ENCODE measurements at places on chromosomes 16 and 17.
A peak's percentile ranks its signal among the peaks of the same experiment; 100 is the strongest.

GRCh38 chr17:4520060-4520893 is 21.6 kb downstream of the SPNS2 start:
- no peak for DNase-seq

DNA sequence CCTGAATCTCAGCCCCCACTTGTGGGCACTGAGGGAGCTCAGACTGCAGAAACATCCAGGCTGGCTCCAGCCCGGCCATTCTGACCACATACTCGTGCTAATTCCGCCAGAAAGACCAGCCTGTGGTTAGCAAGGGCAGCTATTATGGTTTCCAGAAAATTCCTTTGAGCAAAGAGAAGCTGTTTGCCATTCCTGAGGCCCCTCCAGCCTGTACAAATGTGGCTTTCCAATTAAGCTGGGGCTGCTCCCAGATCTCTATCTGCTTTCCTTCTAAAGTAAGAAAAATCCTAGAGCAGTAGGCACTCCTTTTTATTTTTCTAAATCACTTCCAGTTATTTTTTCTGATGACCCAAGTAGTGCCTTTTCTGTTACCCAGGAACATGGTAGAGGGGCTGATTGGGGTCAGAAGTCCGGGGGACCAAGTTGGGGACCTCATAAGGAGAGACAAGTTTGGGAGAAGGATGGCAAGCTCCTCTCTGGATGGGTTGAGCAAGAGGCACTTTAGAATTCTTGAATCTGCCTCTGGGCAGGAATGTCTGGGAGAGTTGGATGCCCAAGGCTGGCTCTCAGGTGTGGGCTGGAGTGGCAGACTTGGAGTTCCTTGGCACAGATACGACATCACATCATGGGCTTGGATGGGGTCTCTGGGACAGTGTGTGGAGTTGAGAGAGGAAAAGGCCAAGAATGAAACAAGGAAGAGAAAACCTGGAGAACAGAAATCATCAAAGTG is 83.3 kb upstream of the TNRC6C start:
- no peak for DNase-seq

- DNase-seq = no peak
These were observed 98.4 kb upstream of the GSE1 start for GRCh38 chr16:85514598-85515318.

DNA sequence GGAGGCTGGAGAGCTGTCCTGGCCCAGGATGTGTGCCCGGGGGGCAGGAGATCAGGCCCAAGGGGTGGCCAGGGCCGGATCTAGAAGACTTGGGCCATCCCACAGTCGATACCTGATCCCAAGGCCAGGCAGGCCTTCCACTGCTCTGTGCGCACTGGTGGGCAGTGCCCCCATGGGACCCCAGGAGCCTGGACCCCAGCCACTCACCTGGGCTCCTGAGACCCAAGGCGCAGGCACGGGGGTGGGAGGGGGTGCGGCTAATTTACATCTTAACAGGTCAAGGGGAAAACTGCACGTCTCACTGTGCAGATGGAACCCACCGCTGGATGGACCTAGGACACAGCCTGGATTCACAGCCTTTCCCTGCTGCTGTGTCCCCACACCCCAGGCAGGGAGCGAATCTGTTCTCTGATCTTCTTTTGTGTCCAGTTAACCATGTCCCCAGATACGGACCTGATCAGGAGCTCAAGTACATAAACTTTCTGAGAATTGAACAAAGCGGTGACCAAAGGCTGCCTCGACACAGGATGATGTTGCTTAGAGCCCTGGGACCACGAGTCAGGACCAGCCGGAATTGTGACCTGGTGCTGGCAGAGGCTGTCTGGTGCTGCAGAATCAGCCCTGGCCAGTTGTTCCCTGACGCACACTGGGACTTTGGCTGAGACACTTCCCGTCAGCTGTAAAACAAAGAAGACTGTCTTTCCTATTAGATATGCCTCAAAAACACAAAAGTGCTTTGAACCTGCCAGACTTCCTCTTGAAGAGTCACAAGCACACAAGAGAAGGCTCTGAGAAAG is 60.6 kb downstream of the TNFRSF13B start:
- DNase-seq = no peak

- no peak for DNase-seq
These were observed 41.0 kb downstream of the TADA2A start for GRCh38 chr17:37447641-37448040.

DNA sequence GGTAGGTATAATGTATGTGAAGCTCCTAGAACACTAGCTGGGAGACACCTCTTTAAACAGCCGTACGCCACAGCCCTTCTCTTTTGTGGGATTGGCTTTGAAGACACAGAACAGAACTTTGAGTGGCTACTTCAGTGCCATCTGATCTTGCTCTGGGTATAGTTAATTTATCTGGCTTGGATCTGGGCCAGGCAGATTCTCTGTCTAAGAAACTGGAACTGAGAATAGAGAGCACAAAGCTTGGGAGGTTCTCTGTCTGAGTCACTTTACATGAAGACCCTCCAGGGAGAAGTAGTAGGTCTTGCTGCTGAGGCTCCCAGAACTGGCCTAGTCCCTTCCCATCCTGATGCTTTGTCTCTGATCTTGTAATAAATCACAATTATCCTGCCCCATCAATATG is 721.0 kb upstream of the KIF2B start:
- DNase-seq = peak; percentile 25

DNA sequence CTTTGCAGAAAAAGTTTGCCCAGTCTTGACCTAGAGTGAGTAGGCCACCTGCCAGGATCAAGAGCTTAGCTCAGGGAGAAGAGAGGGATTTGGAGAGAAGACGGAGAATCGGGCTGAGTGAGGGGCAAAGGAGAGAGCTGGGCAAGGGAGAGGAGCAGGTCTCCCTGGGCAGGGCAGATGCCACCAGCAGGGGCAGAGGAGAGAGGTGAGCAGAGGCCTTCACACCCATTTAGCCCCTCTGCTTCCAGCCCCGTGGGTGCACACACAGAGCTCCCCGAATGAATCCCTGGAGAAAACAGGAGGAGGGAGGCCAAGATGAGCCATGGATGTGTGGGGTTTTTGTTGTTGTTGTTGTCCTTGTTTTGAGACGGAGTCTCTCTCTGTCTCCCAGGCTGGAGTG is 29.2 kb downstream of the TBX4 start:
- DNase-seq = no peak

GRCh38 chr17:19650826-19651225 is 2.3 kb downstream of the ALDH3A2 start:
- no peak for DNase-seq

DNA sequence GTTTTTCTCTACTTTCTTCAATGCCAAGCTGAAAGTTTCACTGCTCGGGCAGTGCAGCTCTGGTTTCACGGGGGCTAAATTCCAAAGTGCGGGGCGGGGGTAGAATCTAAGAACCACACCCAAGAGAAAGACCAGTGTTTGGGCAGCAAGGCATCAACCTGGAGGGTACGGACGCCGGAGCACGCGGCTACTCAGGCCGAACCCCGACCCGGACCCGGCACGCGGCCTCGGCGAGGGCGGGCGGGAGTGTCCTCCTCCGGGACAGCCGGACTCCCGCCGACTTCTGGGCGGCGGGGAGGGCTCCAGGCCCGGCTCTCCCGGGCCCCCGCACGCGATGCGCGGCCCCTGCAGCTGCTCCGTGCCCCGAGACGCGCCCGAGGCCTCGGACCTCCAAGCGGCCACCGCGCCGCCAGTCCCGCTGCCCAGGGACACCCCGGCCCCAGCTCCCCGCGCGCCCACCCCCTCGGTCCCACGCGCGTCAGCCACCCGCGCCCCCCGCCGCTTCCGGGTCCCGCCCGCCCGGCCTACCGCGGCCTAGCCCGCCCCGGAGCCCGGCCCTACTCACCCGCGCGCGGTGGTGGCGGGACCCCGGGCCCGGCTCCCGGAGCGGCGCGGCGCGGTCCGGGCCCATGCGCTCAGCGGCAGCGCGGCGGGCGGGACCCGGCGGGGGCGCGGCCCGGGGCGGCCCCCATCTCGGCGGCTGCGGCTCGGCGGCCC is 561 bp downstream of the AXIN1 start:
- peak; percentile 50 for DNase-seq

GRCh38 chr16:11682655-11683096 is 14.4 kb downstream of the SNN start:
- DNase-seq = no peak

DNA sequence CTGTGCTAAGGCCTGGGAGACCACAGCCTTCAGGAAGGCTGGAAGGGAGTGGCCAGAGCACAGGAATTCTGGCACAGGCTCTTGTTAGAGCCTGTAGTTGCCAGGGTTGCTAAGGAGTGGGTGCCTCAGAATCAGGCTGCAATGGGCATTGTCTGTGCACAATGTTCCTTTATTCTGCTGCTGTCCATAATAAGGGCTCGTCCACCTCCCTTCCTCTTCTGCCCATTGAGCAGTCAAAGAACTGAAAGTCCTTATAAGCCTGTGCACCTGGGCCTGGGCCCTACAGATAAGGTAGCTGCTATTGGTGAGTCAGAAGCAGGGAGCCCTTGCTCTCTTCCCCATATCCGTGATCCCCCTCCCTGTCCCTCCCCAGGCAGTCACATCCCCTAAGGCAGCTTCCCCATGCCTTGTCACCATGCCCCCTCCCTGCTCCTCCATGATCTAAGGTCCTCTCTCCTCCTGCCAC is 5.4 kb upstream of the CNGB1 start:
- DNase-seq = peak; percentile 41

- DNase-seq = peak; percentile 71
These were observed 3.7 kb upstream of the LYZL6 start for GRCh38 chr17:35947156-35947585.

GRCh38 chr17:61575352-61575975 is 15.6 kb downstream of the NACA2 start:
- DNase-seq = no peak

DNA sequence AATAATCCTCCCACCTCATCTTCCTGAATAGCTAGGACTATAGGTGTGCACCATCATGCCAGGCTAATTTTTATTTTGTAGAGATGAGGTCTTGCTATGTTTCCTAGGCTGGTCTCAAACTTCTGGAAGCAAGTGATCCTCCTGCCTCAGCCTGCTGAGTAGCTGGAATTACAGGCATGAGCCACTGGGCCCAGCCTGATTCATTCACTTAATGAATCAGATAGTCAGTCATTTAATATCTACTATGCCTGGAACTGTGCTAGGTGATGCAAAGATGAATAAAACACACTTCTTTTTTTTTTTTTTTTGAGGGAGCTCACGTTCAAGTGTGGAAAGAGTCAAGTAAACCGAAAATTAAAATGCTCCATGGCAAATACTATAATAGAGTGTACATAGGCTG is 39.4 kb downstream of the EFCAB13 start:
- no peak for DNase-seq

DNA sequence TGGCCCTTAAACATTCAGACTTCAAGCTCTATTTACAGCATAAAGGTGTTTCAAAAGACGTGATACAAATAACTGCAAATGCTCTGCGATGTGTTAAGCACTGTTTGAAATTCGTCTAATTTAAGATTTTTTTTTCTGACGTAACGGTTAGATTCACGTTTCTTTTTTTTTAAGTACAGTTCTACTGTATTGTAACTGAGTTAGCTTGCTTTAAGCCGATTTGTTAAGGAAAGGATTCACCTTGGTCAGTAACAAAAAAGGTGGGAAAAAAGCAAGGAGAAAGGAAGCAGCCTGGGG is 681 bp upstream of the MAPT start:
- no peak for DNase-seq

GRCh38 chr17:4504188-4504587 is 5.5 kb downstream of the SPNS2 start:
- no peak for DNase-seq

DNA sequence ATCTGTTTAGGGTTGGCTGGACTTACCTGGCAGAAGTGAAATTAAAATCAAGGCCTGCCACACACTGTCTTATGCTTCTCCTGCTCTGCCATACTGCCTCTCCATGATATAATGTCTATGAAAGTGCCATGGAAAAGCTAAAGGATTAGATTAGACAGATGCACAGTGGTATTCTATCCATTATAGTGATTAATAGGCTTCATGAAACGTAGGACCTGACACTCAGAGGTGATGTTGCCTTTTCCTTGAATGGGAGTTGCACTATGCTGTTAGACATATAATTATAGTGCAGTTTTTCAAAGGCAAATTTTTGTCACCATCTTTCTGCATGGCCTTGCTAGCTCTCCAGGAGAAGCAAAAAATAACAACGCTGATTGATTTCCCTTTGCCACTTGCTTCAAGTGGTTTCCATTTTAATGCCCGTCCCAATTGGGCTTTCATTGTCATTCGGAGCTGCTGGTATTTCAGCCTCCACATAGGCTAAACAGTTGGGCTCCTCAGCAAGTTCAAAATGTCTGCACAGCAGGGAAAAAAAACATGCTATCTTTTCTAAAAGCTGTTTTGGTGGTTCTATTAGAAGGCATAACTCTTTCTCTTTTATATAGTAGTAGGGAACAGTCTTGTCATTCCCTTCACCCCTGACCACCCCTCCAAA is 502.8 kb upstream of the GOT2 start:
- no peak for DNase-seq

DNA sequence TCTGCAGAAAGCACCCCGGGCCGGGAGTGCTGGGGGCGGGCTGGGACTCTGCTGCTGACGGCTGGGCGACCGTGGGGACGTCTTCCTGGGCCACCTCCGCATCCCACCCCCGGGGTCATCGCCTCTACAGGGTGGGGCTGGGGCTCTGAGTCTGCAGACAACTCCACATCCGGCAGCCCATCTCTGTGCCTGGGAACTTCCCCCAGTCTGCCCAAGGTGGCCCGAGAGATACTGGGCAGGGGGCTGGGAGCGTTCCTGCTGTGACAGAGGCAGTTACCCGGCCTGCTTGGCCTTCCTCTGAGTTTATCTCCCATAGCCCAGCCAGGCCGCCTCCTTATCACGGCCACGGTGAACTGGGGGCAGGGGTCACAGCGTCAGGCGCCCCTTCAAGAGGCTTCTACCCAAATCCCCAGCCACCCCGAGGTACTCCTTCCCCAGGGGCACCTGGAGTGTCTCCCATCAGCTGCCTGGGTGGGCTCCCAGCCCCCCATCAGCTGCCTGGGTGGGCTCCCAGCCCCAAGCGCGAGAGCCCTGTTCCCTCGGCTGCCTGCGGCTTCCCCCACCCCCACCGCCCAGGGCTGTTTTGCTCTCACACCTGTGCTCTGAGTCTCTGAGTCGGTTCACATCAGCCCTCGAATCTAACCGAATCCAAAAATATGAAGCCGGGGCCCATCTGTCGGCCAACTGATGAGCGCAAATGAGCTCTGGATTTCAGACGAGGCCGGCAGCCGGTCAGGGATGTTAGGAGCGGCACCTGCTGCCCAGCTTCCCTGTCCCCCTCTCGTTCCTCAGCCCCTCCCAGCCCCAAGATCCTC is 15.6 kb upstream of the CBFA2T3 start:
- DNase-seq = peak; percentile 61

- DNase-seq = no peak
These were observed 14.2 kb upstream of the CRK start for GRCh38 chr17:1470071-1470754.

DNA sequence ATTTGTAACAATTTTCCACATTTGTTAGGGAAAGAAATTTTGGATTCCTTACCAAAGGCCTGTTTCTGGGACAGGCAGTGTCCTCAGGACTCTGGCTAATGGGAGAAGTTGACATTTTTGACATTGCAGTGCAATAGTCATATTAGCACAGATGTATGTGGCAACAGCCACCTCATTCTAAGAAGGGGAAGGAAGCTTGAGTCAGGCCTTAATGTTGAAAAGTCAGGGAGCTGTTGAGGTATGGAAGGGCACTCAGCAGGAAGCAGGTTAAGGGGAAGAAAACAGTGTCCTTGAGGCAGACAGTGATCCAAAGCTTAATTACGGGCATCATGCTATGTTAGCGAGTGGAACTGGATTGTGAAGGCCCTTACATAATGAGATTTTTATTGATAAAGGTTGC is 20.9 kb downstream of the AKTIP start:
- no peak for DNase-seq

Data from RPMI8226 (cell line).